ENCODE measurements at places on chromosomes 4 and X.

DNA sequence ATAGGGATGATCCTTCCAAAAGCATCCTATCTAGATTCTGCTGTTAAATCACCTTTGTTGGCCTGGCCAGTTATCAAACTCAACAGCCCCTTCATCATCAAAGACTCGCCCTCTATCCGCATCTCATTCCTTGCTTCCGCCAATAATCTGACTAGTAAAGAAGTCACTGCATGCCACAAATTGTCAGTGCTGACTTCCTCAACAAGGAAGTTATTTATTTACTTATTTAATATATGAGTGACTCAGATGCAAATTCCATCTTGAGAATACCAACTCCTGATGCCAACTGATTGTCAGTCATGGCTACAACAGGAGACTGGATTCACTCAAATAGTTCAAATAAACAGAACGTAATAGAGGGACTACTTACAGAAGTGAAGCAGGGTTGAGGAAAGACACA, 283.8 kb downstream of the TRIML1 start:
- no peak for DNase-seq

DNA sequence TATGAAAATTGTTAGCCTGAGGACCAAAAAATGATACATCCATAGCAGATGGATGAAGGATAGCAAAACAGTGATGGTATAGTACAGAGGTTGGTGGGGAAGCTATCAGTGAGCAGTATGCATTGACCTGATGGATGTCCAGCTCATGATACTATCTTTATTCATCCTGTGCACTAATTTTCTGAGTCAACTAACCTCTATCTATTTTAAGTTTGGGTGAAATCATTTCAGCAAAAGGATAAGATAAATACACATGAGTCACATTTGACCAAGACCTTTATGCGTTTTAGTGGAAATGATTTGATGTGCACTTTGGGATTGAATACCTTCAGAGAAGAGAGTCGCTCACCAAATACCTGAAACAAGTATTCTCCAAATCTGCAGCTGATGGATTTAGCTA, 351.0 kb upstream of the NR3C2 start:
- DNase-seq, result no peak

DNA sequence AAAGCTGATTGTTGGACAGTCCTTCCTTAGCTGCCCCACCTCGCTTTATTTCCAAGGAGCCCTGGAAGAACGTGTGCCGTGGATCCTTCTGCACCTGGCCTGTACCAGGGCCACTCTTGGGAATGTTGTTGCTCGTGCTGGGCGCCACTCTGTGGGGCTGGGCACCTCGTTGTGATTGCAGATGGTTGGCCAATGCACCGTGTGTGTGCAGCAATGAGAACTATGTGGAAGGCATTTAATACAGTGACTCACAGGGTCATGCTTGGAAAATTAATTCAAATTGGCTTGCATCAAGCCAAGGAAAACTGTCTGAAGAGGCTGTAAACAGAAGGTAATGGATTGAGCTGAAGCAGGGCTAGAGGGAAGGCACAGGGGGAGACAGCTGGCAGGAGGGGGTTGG, 37.0 kb upstream of the CD99L2 start:
- DNase-seq, result no peak

DNA sequence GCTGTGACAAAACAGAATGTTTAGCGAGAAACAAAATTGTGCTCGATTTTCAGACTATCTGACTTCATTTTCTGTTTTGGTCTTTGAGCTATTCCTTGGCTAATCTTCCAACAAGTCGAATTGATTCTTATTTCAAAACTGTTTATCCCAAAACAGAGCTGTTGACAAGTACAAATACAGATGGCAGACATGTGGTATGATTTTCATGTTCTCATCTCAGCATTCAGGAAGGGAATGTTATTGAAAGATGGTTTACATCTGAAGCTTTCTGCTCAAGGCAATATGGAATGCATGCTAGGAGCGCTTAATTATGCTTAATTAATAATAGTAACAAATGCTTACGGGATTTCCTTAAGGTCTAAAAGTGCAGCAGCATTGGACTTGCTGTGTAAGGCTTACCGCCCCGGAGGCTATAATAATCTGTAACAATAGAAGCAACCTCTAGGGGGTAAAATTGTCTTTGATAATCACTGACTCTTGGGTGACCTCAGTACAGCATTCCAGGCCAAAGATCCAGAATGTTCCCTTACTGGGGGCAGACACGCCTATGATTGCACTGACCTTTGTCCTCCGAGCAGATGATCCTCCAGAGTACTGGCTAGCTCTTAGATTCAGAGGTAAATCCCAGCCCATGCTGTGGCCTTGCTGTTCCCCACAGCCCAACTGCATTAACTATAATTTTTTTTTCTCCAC, 16.4 kb downstream of the LSM6 start:
- DNase-seq, result no peak

All from CD4-positive, alpha-beta T cell treated with Interleukin-4 for 1 hour (primary cell).